ENCODE measurements at places on chromosomes 5 and 9. TPM values are rescaled to one million over a fixed set of nuclear protein-coding genes. Genes with fewer than 3 reads are reported as not detected.

Gene REEP2
- polyA plus RNA-seq = 38.6 TPM

Gene NR6A1
- polyA plus RNA-seq = 5.0 TPM

Gene ANGPTL2
- polyA plus RNA-seq = 15.5 TPM

Gene CKMT2
- polyA plus RNA-seq = 2.7 TPM

- no peaks in the 10 kb centered on the region for H3K27me3 ChIP-seq
- peak; percentile 22 for DNase-seq
- H3K36me3 ChIP-seq = no peaks in the 10 kb centered on the region
- peaks cover 32% of the 10 kb centered on the region for H3K4me1 ChIP-seq
- H3K4me3 ChIP-seq = no peak overlapping the region
Measured at GRCh38 chr9:93589688-93590087, 13.3 kb downstream of the PHF2 start.

DNA sequence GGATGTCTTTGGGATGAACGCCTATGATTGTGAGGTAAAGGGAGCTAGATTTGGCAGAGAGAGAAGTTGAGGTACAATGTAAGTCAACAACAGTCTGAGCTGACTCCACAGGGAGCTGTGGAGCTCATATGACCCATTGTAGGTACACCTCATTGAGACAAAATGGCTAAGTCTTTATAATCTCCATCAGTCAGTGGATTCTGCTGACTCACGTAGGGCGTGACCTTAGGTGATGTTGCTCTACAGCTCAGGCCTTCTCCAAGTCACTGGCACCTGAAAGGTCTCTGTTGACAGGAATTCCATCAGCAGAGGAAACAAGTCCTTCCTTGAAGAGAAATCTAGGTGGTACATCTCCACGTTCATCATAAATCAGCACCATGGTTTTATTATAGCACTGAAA lies 118.2 kb upstream of the PRR16 start:
- DNase-seq = no peak
- no peak overlapping the region for H3K4me3 ChIP-seq
- no peak overlapping the region for H3K27ac ChIP-seq
- H3K27me3 ChIP-seq = no peaks in the 10 kb centered on the region

- no peaks in the 10 kb centered on the region for H3K4me1 ChIP-seq
- H3K4me3 ChIP-seq = no peak overlapping the region
- H3K36me3 ChIP-seq = no peaks in the 10 kb centered on the region
- no peak for DNase-seq
- peaks cover 11% of the 10 kb centered on the region for H3K27me3 ChIP-seq
- no peak overlapping the region for H3K27ac ChIP-seq
Measured at GRCh38 chr5:6395621-6396020, 17.3 kb upstream of the MED10 start.

DNA sequence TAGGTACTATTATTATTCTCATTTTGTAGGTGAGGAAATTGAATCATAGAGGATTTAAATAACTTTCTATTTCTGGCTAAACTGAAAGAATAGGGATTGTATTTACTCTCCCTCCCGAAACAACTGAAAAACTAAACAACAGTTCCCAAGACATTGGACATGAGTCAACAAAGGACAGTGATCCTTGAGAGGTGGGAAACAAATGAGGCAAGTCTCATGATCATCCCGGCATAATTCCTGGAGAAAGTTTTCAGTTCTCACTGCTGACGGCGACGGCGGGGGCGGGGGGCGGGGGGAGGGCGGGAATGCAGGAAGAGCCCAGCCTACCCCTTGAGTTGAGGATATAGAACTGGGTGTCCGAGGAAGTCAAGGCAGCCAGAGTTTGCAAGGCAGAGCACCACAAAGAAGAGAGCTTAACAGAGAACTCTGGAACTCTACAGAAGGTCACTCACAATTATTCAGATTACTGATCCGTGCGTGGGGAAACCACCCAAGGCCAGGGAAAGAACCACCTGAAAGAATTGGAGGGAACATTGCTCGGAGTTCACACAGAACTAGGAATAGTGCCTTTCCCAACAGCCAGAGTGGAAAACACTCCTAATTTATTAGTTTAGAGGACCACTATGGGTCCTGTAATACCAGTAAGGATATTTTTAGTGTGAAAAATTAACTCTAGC lies 27.4 kb upstream of the WHRN start:
- H3K27ac ChIP-seq = no peak overlapping the region
- no peaks in the 10 kb centered on the region for H3K36me3 ChIP-seq

GRCh38 chr5:79613549-79613948 lies 1.3 kb downstream of the TENT2 start:
- no peak for DNase-seq
- H3K4me1 ChIP-seq = peaks cover 4% of the 10 kb centered on the region
- H3K27me3 ChIP-seq = no peaks in the 10 kb centered on the region
- peak overlapping the region; percentile 63 for H3K4me3 ChIP-seq

DNA sequence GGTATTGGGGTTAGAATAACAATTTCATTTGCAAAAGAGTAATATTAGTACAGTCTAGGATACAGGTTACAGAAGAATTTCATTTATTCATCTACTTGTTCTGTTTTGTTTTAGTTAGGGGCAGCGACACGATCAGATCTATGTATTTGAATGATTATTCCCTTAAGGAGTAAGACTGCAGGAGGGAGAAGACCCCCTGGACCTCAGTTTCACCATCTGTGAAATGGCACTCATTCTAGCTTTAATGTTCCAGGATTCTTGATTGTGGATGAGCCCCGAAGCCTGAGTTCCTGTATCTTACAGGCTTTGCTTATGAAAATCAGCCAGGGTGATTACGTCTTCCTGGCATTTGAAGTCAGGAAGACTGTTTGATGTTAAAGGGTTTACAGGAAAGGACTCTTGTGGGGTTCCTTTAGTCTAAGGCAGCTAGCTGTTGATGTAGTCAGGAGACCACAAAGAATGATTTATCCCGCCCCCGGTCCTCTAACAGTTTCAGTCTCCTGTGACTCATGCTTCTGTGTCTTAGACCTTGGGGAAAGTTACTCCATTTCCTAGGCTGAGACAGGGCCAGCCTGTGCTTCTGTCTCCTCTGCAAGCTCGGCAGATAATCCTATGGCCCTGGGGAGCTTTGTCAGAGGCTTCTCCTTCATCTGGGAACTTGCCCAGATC lies 11.5 kb downstream of the SMIM3 start:
- H3K27ac ChIP-seq = no peak overlapping the region
- H3K36me3 ChIP-seq = no peaks in the 10 kb centered on the region
- DNase-seq = peak; percentile 22
- no peak overlapping the region for H3K4me3 ChIP-seq
- H3K4me1 ChIP-seq = peaks cover 6% of the 10 kb centered on the region

DNA sequence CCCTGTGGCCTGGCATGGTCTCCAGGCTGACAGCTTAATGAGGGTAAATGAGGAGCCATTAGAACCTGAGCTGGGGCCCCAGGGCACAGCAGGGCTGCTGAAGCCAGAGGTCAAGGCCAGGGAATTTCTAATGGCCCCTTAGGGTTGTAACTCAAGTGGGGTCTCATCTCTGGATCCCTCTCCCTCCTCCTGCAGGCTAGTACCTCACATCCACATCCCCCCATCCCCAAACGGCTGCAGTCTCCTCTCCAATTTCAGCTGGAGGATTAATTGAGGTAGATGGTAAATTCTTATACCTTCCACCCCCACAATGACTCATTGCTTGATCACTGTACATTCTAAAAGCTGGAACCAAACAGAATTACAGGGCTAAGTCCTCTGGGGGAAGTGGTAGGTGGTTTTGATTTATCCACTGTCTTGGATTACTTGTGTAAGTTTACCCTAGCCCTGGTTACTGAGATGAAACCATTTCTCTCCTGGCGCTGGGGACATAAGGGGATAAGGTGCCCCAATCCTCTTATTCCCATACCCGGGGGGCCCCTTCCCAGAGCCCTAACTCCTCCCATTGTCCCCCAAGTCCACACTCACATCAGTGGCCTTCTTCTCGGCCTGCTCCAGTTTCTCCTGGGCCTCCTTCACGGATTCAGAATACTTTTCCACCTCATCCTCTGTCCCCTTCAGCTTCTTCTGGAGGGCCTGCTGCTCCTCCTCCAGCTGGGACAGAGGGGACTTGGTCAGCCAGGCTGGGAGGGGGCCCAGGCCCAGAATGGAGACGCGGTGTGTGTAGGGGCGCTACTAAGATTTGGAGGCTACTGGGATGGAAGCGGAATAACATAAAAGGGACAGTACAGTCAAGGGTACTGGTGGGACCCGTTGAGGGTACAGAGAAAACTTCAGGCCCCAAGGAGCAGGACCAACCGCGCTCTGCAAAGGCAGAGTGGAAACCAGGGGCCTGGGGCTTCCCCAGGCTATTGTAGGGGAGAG lies 875 bp downstream of the TPM2 start:
- H3K27me3 ChIP-seq = peaks cover 2% of the 10 kb centered on the region
- H3K4me3 ChIP-seq = peak overlapping the region; percentile 78
- H3K36me3 ChIP-seq = peaks cover 19% of the 10 kb centered on the region
- peak overlapping the region; percentile 64 for H3K27ac ChIP-seq

DNA sequence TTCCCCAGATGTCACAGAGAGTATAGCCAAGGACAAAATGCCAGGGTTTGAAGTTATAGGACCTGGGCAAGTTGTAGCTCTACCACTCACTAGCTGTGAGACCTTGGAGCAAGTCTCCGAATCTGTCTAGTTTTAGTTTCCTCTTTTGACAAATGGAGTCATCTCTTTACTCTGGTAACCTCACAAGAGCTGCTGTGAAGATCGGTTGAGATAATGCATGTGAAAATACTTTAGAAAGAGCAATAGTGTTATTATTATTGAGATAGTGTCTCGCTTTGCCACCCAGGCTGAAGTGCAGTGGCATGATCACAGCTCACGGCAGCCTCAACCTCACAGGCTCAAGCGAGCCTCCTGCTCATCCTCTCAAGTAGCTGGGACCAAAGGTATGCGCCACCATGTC lies 117.9 kb upstream of the NR5A1 start:
- DNase-seq = no peak
- H3K4me3 ChIP-seq = no peak overlapping the region
- no peaks in the 10 kb centered on the region for H3K27me3 ChIP-seq
- H3K4me1 ChIP-seq = no peaks in the 10 kb centered on the region

DNA sequence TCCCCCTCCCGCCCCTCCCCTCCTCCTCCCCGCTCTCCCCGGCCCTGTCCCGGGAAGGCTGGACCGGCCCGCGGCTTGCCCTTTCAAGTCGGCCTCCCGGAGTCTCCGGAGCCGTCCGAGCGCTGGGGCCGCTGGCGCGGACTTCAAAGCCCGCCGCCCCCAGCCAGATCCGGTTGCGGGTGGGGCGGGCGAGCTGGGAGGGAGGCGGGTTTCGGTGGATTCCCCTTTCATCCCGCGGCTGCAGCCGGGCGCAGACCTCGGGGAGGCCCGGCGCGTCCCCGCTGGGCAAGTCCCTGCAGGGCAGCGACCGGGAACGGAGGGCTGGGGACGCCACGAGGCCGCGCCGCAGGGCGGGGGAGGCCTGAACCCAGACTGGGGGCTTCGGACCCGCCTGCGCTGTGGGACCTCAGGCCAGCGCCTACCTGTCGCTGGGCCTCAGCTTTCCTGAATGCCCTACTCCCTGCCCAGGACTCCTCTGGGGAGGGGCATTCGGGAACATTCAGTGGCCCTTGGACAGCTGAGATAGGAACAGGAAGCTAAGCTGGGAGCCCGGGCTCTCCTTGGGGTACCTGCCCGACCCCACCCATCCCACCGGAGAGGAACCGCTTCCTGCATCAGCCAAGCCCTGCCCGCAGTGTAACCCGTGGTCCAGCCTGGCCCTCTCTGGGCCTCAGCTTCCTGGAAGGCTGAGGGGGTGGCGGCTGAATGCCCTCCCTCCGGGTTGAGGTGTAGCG lies 23.4 kb downstream of the C9orf50 start:
- H3K27ac ChIP-seq = peak overlapping the region; percentile 42
- H3K27me3 ChIP-seq = no peaks in the 10 kb centered on the region
- H3K4me1 ChIP-seq = peaks cover 18% of the 10 kb centered on the region
- H3K36me3 ChIP-seq = no peaks in the 10 kb centered on the region
- peak; percentile 85 for DNase-seq
- peak overlapping the region; percentile 44 for H3K4me3 ChIP-seq

GRCh38 chr5:137122558-137122957 lies 376.6 kb downstream of the SPOCK1 start:
- H3K27me3 ChIP-seq = no peaks in the 10 kb centered on the region
- H3K4me3 ChIP-seq = no peak overlapping the region
- no peaks in the 10 kb centered on the region for H3K36me3 ChIP-seq
- no peaks in the 10 kb centered on the region for H3K4me1 ChIP-seq

DNA sequence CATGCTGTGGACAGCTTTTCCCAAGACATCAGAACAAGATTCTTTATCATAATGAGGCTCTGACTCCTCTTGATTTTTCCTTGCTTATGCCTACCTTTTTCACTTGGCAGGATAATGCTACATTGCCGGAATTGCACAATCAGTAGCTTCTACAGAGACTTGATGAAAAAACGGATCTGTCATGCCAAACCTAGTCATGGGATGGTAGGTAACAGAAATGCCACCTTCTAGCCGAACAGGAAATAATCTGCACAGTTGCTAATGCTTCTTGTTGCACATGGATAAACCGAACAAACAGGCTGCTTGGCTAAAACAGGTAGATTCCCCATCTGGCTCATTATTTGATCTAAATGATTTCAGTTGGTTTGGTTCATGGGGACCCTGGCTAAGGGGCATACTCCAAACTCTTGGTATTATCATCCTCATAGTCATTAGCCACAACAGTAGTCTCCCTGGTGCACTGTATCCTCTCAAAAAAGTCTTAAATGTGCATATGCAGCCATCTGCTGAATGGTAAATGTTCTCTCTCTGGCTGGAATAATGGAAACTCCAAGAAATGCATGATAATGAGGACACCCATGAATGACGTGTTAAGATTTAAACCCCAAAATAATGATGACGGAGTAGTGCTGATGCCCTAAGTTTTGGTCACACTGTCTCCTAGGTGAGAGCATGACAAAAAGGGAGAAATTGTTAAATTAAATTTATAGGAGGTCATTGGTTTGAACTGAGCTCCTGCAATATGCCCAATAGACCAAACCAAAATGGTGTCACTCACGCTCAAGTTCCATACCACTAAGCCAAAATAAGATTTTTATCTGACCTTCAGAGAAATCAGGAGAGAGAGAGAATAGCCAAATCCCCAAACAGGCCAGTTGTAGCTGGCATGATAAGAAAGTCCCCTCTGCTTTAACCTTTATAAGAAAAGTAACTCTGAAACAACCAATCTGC lies 47.0 kb downstream of the RAPGEF1 start:
- DNase-seq = no peak
- no peak overlapping the region for H3K4me3 ChIP-seq
- no peaks in the 10 kb centered on the region for H3K36me3 ChIP-seq
- H3K27ac ChIP-seq = no peak overlapping the region

- H3K4me3 ChIP-seq = no peak overlapping the region
- H3K4me1 ChIP-seq = peaks cover 10% of the 10 kb centered on the region
- H3K27me3 ChIP-seq = no peaks in the 10 kb centered on the region
- no peaks in the 10 kb centered on the region for H3K36me3 ChIP-seq
Measured at GRCh38 chr5:104942735-104943134, 1380.1 kb upstream of the NUDT12 start.

- H3K4me3 ChIP-seq = peak overlapping the region; percentile 26
- H3K27me3 ChIP-seq = no peaks in the 10 kb centered on the region
- peaks cover 3% of the 10 kb centered on the region for H3K4me1 ChIP-seq
- DNase-seq = peak; percentile 40
Measured at GRCh38 chr5:79133121-79133656, 21.6 kb downstream of the BHMT start.

DNA sequence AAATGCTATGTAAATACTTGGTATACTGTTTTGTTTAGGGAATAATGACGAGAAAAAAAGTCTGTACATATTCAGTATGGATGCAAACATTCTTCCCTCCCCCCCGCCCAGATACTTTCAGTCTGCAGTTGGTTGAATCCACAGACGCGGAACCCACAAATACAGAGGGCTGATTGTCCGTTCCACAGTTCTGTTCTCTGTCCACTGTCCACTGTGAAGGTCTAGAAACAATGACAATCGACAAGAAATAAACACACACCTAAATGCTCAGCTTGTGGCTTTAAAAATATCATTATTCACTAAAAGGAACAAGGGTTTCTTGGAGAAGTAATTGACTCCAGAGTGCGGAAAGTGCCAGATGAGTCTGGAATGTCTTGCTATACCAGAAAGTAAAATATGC lies 109.1 kb downstream of the TMEM161B start:
- no peaks in the 10 kb centered on the region for H3K36me3 ChIP-seq
- H3K27me3 ChIP-seq = no peaks in the 10 kb centered on the region
- no peak for DNase-seq
- H3K27ac ChIP-seq = no peak overlapping the region
